ENCODE measurements at places on chromosomes 13 and 19. TPM values are rescaled to one million over a fixed set of nuclear protein-coding genes. Genes with fewer than 3 reads are reported as not detected.

CABP5 gene
- not detected for total RNA-seq

CLDN10 gene
- total RNA-seq: 0.28 TPM

CASP14 gene
- not detected for total RNA-seq

ZNF835 gene
- 0.78 TPM for total RNA-seq

PINLYP gene
- 2.3 TPM for total RNA-seq

CYP2S1 gene
- 0.32 TPM for total RNA-seq

N4BP2L2 gene
- total RNA-seq: 76.3 TPM

GIPC3 gene
- 0.53 TPM for total RNA-seq

PALM gene
- 14.3 TPM for total RNA-seq

ERICH4 gene
- not detected for total RNA-seq

PTPRS gene
- 11.9 TPM for total RNA-seq

NPAS1 gene
- total RNA-seq: not detected

PRTN3 gene
- total RNA-seq: not detected

ZNF43 gene
- total RNA-seq: 8.2 TPM

PLPPR3 gene
- total RNA-seq: 0.33 TPM

PDX1 gene
- total RNA-seq: not detected

MIA gene
- 0.20 TPM for total RNA-seq

TSHZ3 gene
- total RNA-seq: 3.0 TPM

SLC15A1 gene
- 0.07 TPM for total RNA-seq

CACNG6 gene
- total RNA-seq: 3.1 TPM

FFAR2 gene
- not detected for total RNA-seq
